Activated CD4-positive, alpha-beta T cell treated with anti-CD3 and anti-CD28 coated beads for 36 hours (primary cell): ENCODE measurements at places on chromosomes 6 and 20.
A peak's percentile ranks its signal among the peaks of the same experiment; 100 is the strongest.

DNA sequence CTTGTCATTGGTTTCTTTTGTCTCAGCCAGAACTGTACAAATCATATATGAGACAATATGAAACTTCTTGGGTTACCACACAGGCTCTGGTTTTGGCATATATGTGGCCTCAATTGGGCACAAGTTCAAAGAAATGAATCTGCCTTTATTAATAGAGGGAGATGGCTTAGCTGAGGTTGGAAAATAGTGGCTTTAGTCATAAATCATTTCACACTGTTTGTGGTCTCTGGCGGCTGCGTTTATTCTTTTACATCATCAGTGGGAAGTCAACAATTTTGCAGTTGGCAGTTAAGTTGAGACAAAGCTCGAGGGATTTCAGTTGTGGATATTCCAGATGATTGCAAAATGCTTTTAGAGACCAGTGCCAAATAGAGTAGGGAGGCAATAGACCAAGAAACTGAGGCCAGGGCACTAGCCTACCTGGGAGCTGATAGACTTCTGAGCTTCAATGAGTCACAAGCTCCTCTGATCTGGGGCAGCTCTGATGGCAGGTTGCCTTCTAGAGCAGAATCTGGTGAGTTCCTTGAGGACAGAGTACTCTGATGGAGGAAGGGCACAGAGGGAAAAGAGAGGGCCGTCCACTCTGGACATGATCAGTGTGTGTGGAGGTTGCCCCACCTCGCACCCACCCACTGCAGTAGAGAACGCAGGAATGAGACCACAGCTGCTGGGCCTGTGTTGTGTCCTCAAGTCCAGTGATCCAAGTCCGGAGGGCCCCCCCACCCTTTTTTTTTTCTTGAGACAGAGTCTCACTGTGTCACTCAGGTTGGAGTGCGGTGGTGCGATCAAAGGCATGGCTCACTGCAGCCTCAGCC is 73.5 kb downstream of the ARMC2 start:
- DNase-seq = peak; percentile 58

GRCh38 chr6:168155193-168155592 is 76.2 kb upstream of the FRMD1 start:
- DNase-seq = no peak

DNA sequence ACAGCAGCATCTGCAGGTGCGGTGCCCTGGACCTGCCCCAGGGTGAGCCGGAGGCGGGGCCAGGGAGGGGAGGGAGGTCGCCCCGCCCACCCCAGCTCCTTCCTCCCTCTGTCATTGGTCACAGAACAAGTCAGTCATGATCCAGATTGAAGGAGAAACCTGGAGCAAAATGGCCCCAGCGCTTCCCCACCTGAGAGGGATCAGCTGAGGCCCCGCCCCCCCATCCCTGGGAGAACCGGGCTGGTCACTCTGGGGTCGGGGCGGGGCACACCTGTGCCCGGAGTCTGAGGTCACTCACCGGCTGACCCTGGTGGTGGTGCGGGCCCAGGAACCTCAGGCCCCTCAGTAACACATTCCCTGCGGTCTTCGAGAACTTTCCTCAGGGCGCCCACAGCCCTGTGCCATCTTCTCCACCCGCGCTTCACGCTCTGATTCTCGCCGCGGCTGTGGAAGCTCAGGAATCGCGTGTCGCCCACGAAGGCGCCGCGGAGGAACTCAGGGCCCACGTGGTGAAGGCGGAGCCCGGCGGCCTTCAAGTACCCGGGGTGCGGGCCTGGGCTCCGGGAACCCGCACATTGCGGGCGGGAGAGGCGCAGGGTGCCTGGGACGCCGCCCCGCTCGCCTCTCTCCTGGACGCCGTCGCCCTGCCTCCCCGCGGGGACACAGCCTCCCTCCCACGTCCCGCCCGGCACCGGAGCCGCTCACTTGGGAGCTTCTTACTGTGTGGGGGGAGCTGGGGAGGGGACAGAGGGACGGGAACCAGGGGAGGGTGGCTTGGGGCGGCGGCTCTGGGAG is 36.4 kb upstream of the HLA-C start:
- DNase-seq = peak; percentile 80

DNA sequence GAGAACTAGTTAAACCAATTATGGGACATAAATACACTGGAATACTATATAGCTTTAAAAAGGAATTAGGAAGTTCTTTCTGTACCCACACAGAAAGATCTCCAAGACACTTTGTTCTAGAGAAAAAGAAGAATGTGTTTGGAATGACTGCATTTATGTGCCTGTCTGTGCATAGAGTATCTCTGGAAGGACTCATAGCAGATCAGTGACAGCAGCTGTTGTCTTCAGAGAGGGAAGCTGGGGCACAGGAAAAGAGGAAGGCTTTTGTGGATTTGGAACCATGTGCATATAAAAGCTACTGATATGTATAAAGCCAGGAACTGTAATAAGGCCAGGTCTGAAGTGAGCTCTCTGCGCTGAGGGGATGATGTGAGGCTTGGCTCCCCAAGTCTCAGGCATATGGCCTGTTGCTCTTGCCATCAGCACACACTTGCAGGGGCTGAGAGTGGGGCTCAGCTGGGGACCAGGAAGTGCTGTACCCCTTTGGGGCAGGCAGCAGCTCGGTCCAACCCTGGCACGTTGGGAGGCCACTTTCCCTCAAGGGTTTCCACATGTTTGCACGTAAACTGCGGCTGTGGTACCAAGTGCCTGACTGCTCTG is 31.8 kb upstream of the CCDC167 start:
- DNase-seq = no peak

GRCh38 chr20:34049897-34050695 is 56.4 kb downstream of the RALY start:
- DNase-seq = no peak
